ENCODE measurements at places on chromosomes 13 and 19. TPM values are rescaled to one million over a fixed set of nuclear protein-coding genes. Genes with fewer than 3 reads are reported as not detected.

- no peak for DNase-seq
Observed at GRCh38 chr13:101691341-101691860, 238.9 kb downstream of the ITGBL1 start.

DNA sequence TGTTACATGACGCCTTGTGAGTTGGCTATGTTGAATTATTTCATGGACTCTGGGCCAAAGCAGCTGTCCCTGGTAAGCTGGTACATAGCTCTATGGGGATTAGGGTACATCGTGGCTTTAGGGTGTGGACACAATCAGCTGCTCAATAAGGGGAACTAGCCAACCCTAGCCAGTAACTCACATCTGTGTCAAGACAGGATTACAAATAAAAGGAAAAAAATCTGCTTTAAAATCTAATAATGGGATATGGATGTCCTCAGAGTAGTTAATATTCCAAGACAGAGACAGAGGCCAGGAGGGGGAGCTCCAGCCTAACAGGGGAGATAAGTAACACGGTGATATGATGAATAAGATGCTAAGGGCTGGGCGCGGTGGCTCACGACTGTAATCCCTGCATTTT is 21.1 kb upstream of the ZNF766 start:
- peak; percentile 38 for DNase-seq

- no peak for DNase-seq
Observed at GRCh38 chr19:15239337-15239949, 7.2 kb upstream of the EPHX3 start.

GRCh38 chr19:3653865-3654513 is 27.4 kb upstream of the CACTIN start:
- no peak for DNase-seq

The LAIR1 gene
- 5.3 TPM for polyA plus RNA-seq

DNA sequence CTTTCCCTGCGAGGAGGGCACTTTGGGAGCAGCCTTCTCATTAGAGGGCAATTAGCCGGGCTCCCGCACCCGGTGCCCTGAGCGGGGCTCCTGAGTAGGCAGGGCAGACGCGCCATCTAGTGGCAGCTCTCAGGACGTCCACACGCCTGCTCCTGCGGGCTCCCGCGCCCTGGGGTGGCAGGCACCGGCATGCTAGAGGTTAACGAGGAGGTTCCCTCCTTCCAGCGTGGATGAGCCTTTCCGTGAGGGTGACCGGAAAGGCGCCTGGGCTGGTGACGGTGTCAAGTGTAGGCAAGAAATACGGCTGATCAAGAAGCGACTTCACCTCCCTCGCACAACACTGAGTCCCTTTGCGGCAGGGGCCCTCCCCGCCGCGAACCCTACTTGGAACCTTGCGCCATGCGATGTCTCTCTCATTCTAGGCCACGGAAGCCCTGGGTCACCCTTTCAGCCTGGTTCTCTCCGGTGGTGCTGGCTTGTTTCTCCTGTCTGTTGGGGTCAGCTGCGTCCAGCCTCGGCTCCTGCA is 67.7 kb downstream of the ALOX5AP start:
- peak; percentile 82 for DNase-seq

GRCh38 chr13:112434032-112434431 is 57.9 kb downstream of the SPACA7 start:
- no peak for DNase-seq

- no peak for DNase-seq
Observed at GRCh38 chr19:43695985-43696704, 19.7 kb upstream of the IRGC start.

GRCh38 chr13:112733112-112733511 is 43.3 kb downstream of the ATP11A start:
- no peak for DNase-seq

- peak; percentile 28 for DNase-seq
Observed at GRCh38 chr13:109785141-109785891, 1.1 kb downstream of the IRS2 start.

The UNC13A gene
- polyA plus RNA-seq, result 0.44 TPM

DNA sequence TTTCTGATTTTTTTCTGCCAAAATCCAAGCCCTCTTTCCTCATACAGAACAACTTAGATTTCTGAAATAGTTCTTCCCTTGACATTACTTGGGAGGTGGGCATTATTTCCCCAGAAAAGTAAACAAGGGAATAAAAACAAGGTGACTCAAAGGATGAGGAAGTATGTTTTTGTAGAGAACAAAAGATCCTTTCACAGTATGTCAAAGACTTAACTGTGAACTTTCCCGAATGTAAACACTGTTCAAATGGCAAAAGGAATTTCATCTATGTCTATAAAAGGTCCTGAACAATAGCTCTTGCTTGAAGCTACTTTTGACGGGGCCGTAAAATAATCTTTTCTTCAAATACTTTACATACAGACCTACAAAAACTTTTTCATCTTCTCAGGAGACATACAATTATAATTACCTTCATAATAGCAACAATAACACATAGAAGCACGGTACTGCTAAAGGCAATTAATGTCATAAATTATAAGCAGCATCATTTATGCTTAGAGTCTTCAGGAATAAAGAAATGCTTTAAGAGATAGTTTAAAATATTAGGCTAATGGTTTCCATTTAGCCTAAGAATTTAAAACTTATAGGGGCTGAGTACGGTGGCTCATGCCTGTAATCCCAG is 191.1 kb downstream of the RGCC start:
- DNase-seq, result no peak

The C3 gene
- polyA plus RNA-seq, result 275 TPM

The CCNA1 gene
- polyA plus RNA-seq, result 0.29 TPM

DNA sequence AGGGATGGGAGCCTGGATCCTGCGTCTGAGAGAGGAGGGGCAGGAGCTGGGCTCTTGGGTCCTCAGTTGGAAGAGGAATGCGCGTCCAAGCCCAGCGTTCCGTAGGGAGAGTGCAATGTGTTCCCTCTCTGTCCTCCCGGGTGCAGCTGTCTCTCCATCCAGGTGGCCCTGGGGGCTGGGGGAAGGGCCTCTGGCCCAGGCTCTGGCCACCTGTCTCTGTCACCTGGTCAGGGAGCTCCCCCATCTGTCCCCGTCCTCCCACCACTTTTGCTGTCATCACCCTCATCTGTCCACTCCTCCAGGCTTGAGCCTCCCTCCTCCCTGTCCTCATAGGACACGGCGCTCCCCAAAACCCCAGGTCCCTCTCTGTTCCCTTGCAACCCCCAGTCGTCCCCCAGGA is 3.7 kb upstream of the SBK2 start:
- no peak for DNase-seq

- no peak for DNase-seq
Observed at GRCh38 chr13:91053318-91054065, 294.0 kb upstream of the MIR17HG start.

GRCh38 chr13:94859278-94859691 is 146.9 kb upstream of the SOX21 start:
- peak; percentile 66 for DNase-seq

- DNase-seq, result no peak
Observed at GRCh38 chr19:55619286-55619685, 5.1 kb downstream of the ZNF784 start.

The KIR2DL1 gene
- polyA plus RNA-seq, result not detected

GRCh38 chr19:49231804-49232203 is 74.2 kb downstream of the TRPM4 start:
- DNase-seq, result no peak

DNA sequence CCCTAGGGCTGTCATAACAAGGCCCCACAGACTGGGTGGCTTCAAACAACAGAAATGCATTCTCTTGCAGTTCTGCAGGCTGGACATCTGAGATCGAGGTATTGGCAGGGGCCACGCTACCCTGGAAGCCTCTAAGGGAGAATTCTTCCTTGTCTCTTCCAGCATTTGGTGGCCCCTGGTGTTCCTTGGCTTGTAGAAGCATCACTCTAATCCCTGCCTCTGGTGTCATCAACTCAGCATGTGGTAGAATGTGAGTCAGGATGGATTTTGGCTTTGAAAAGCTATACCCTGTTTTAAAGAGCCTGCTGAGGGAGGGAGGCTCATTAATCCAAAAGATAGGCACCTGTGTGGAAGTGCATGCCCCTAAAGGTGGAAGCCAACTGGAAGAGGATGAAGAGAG is 7.9 kb upstream of the GGACT start:
- no peak for DNase-seq

DNA sequence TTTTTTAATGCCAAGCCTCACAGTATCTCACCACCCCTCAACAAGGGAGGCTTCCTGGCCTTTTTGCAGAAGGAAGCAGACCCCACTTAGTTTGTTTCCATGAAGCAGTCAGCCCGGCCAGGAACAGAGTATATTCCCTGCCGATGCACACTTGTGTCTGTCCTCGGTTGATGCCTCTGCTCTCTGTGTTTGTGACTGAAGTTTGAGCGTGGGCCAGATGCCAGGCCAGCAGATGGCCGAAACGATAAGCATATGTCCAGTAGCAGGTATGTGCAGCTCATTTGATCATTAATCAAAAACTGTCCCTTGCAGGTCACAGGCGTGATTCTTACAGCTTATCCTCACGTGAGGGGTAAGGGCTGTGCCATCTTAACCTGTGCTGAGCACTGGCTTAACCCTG is 144.0 kb downstream of the IRS2 start:
- no peak for DNase-seq

- DNase-seq, result no peak
Observed at GRCh38 chr13:42873081-42873480, 91.7 kb downstream of the FAM216B start.

GRCh38 chr13:111668451-111668850 is 348.0 kb downstream of the TEX29 start:
- no peak for DNase-seq

The ZNF571 gene
- 3.3 TPM for polyA plus RNA-seq

DNA sequence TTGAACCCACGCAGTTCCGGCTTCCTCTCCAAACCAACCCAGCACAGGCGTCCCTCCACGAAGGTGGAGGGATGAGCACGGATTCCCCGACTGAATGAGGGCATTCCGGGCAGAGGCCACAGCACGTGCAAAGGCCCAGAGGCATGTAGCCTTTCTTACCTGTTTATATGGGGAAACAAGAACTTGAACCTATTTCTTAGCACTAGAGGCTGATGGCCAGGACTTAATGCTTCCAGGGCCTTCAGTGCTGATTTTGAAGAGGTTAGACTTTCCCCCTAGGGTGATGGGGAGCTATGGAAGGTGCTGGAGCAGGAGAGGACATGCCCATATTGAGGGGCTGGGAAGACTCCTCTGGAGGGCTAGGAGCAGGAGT is 2.0 kb downstream of the MAST3 start:
- no peak for DNase-seq

DNA sequence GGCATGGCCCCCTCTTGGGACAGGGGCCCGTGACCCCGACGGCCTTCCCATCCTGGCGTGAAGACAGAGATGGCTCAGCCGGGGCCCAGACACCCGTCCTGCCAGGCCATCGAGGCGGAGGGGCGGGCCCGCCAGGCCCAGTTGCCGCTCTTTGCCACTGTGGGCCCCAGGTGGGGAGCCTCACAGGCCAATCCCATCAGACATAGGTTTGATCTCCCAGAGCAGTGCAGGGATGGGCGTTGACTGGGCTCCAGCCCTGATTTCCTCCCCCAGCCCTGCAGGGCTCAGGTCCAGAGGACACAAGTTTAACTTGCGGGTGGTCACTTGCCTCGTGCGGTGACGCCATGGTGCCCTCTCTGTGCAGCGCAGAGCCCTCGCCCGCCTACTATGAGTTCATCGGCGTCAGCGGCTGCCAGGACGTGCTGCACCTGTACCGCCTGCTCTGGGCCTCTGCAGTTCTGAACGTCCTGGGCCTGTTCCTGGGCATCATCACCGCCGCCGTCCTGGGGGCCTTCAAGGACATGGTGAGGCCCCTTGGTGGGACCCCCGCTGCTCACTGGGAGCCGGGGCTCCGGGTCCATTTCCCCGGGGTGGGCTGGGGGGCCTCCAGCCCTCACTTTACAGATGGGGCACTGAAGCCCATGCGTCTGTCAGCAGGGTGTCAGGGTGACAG is 42.4 kb downstream of the TMEM255B start:
- DNase-seq, result no peak

The MUC16 gene
- polyA plus RNA-seq, result not detected

- no peak for DNase-seq
Observed at GRCh38 chr13:25608181-25608580, 236.4 kb downstream of the ATP8A2 start.

GRCh38 chr19:52941941-52942385 is 18.7 kb upstream of the ZNF888 start:
- DNase-seq, result peak; percentile 22

GRCh38 chr19:2282062-2282861 is at the start of gene PEAK3:
TSS of gene PEAK3 (minus strand) at chr19:2282175. CDS start at chr19:2280931, 1,244 bp downstream.
- peak; percentile 81 for DNase-seq

DNA sequence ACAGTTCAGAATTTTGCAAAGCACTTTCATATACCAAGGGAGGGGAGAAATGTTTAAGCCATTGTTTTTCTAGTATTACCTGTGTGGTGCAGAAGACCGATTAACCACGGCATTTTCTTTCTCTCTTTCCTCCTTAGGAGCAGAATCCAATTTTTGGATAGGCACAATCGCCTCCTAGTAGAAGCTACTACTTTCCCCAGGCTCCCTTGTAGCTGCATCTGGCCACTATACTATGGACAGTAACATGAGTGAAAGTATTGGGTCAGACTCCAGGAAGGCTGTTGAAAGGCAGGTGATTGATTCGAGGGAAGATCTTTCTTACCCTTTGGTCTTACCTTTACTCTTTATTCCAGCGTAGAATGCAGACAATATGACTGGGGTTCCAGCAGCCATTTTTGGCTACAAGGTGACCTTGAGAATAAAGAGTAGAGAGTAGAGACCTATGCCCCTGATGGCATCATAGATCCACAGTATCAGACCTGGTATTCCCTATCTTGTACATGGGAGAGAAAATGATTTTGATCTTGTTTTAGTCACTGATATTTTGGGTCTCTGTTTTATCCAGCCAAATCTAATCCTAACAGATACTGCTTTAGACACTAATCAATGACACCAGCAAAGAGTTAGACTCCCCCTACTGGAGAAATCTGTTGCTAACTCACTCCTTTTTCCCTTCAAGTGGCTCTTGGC is 77.0 kb downstream of the LRRC63 start:
- no peak for DNase-seq

GRCh38 chr13:77001963-77002587 is 10.2 kb downstream of the CLN5 start:
- DNase-seq, result no peak

The TEKTIP1 gene
- polyA plus RNA-seq, result not detected

The POU2F2 gene
- polyA plus RNA-seq, result 0.28 TPM

GRCh38 chr19:49807904-49808675 is 5.0 kb downstream of the FUZ start:
- no peak for DNase-seq

Measured in heart right ventricle (tissue), 16 donors.